Calu3 (cell line): ENCODE measurements at places on chromosomes 1 and 21.

GRCh38 chr1:12057382-12057781 is 5.7 kb upstream of the TNFRSF8 start:
- no peak for DNase-seq

DNA sequence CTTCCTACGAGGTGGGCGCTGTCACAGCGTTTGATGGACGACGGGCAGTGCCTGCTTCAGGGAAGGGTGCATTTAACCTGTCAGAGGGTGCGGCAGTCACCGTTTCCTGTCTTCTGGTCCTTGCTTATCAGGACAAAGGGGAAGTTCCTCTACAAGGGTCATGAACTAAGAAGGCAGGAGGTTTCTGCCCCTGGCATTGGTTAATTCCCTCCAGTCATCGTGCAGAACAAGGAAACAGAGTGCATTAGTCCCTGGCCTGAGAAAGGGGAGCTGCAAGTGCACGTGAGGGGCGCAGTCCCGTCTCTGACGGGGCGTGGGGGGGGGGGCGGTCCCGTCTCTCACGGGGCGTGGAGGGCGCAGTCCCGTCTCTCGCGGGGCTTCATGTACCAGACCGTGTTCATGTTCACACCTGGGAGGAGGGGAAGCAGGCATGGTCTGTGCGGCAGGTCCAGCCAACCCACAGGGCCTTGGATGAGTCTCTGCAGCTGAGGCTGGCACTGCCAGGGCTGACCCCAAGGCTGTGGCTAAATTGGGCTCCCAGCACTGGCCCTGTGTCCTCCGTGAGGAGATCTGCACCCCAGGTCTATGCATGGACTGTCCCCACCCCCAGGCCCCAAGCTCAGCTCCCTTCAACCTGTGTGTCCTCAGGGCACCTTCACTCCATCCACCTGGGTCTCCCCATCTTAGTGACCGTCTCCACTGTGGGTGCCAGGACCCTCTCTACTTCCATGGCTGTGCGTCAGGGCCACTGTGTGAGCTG is 89.2 kb upstream of the COL6A1 start:
- DNase-seq = no peak

DNA sequence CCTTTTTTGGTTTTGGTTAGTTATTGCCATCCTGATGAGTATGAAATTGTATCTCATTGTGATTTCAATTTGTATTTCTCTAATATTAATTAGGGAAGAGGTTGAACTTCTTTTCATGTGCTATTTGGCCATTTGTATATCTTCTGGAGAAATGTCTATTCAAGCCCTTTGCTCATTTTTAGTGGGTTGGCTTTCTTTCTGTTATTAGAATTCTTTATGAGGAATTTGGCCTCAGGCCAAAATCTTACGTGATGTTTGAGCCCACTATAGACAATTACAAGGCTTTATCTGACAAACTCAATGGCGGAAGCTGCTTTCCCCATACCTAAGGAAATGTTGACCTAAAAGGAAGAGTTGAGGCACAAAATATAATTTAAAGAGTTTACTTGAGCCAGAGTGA is 32.9 kb downstream of the IVNS1ABP start:
- DNase-seq = no peak

DNA sequence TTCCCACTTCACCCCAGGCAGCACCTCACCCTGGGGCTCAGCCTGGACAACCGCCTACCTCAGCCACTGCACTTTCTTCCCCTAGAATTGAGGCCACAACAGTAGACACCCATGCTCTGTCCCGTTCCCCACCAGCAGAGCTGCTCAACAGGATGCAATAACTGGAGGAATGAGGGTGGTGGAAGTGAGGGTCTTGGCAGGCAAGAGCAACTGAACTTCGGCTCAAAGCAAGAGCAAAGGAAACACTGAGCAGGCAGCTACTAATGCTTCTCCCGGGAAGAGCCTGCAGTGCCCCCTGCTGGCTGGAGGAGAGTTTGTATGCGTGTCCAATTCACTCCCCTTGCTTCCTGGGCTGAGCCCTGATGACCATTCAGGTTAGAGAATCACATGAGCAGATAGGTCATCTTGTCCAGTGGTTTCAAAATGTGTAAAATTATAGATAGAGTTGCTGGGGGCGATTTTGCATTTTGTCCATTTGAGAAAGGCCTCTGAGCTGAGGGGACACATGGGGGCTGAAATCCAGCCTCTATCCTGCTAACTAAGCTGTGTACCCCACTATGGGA is 13.9 kb downstream of the NT5C1A start:
- peak; percentile 66 for DNase-seq

GRCh38 chr21:45768011-45768739 is 124.7 kb downstream of the PCBP3 start:
- DNase-seq = no peak

- DNase-seq = no peak
These were observed 11.6 kb upstream of the CD247 start for GRCh38 chr1:167529829-167530474.
